ENCODE measurements at places on chromosomes 5 and 9. TPM values are rescaled to one million over a fixed set of nuclear protein-coding genes. Genes with fewer than 3 reads are reported as not detected.
A peak's percentile ranks its signal among the peaks of the same experiment; 100 is the strongest.

DNA sequence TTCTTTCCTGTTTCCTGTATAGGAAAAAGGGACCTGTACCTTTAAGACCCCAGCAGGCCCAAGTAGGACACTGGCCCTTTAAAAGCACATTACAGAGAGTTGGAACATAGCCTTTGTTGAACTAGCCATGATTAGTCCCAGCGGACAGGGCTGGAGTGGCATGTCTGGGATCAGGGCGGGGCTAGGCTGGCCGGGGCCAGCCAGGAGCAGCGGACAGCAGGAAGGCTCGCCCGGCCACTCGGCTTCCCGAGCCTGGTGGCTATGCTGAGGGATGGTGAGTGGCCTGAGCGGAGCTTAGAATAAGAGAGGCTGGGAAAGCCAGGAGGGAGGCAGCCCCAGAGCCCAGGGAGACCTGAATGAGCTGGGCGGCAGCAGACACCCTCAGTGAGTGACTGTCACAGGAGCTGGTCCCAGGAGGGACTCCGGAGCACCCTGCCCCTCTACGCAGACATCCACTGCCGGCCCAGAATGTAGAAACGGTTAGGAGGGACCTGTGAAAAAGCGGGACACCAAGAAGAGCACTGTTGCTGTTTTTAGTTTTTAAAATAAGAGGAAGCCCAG is 92.1 kb downstream of the DAB2IP start:
- DNase-seq: no peak
- no peak overlapping the region for H3K4me3 ChIP-seq
- H3K27ac ChIP-seq: no peak overlapping the region
- H3K27me3 ChIP-seq: no peaks in the 10 kb centered on the region

- H3K27me3 ChIP-seq: no peaks in the 10 kb centered on the region
- H3K36me3 ChIP-seq: no peaks in the 10 kb centered on the region
- H3K4me3 ChIP-seq: no peak overlapping the region
- H3K4me1 ChIP-seq: no peaks in the 10 kb centered on the region
Observed at GRCh38 chr9:76067696-76068095, 177.2 kb downstream of the PCSK5 start.

DNA sequence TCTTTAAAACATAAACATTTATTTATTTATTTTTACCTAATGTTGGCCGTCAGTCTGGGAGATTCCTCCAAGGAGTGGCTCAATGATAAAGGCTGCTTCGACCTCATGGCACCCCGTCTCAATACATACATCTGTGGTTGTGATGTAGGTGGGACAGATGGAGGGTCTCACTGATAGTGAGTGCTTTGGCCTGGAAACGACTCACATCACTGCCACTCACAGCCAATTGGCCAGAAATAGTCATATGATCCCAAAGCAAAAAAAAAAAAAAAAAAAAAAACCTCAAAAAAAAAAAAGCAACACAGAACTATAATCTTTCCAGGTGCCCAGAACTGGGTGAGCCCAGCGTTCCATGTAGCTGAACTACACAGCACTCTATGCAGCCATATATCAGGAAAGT is 125.4 kb downstream of the PSAT1 start:
- H3K27me3 ChIP-seq: no peaks in the 10 kb centered on the region
- no peak for DNase-seq
- no peaks in the 10 kb centered on the region for H3K36me3 ChIP-seq
- H3K4me3 ChIP-seq: no peak overlapping the region
- H3K4me1 ChIP-seq: no peaks in the 10 kb centered on the region

GRCh38 chr5:80230269-80230992 is 25.4 kb downstream of the SERINC5 start:
- H3K4me1 ChIP-seq: peaks cover 12% of the 10 kb centered on the region
- no peak for DNase-seq
- no peak overlapping the region for H3K4me3 ChIP-seq
- no peaks in the 10 kb centered on the region for H3K36me3 ChIP-seq
- peak overlapping the region; percentile 34 for H3K27ac ChIP-seq
- no peaks in the 10 kb centered on the region for H3K27me3 ChIP-seq

DNA sequence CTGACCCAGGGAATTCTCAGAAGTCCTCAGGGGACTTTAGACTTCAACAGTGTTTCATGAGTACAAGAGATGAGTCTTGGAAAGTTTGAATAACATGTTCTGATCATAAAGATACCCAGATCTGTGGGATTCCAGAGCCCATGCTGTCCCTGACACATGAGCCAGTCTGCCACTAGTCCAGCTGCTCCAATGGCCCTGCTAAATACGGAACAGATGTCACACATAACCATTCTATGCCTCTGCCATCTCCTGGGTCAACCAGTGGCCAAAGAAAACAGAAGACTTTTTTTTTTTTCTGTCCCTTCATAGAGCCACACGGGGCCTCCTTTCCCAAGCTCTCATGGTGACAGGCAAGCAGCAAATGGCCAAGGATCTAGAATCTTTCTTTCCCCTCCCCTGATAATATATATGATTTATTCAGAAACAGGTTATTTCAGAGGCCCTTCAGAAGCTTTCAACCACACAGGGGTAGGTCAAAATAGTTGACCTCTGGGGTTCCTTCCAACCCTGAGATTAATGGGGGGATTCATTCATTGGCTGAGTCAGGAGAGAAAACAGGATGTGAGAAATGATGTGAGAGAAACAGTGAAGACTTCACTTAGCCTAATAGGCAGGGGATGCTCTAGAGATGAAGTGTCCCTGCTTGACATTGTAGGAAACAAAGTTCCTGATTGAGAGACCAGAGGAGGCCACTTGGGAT is 367.7 kb downstream of the CDK5RAP2 start:
- H3K36me3 ChIP-seq: no peaks in the 10 kb centered on the region
- H3K4me1 ChIP-seq: no peaks in the 10 kb centered on the region
- H3K27ac ChIP-seq: no peak overlapping the region
- H3K27me3 ChIP-seq: no peaks in the 10 kb centered on the region
- DNase-seq: no peak

DNA sequence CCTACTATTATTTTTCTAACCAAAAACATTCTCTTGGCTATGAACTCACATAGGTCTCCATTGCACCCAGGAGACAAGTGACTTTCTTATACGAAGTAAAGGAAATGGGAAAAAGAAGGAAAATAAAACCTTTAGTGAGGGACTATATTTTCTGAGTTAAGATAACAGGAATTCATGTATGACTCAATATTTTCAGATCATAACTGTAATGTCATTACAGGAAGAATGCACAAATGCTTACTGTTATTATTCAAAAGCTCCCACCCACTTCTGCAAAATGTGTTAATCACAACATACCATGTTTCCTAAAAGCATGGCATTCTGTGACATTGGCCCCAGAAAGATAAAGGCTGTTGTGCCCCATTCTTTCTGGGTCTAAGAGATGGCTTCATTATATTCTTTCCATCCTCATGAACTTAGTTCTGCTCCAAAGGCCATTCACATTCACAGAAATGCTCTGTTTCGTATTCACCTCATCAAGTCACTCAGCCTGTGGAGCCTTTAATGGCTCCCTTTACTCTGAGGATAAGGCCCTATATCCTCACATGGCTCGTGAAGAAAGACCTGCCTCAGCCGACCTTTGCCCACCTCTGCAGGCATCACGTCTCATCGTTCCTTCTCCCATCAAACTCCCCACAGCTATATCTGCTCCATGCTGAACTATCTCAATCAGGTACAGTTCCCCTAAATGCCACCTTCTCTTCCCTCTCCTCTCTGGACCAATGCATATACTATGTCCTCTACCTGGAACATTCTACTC is 77.0 kb downstream of the ABCA1 start:
- H3K27me3 ChIP-seq: no peaks in the 10 kb centered on the region
- no peak for DNase-seq
- H3K4me1 ChIP-seq: no peaks in the 10 kb centered on the region
- H3K27ac ChIP-seq: no peak overlapping the region
- no peak overlapping the region for H3K4me3 ChIP-seq

- DNase-seq: no peak
- H3K27ac ChIP-seq: no peak overlapping the region
- no peaks in the 10 kb centered on the region for H3K27me3 ChIP-seq
- no peaks in the 10 kb centered on the region for H3K4me1 ChIP-seq
Observed at GRCh38 chr5:96410013-96410412, 23.0 kb downstream of the PCSK1 start.

- H3K27me3 ChIP-seq: no peaks in the 10 kb centered on the region
- no peak overlapping the region for H3K27ac ChIP-seq
- DNase-seq: no peak
- no peaks in the 10 kb centered on the region for H3K36me3 ChIP-seq
- H3K4me1 ChIP-seq: no peaks in the 10 kb centered on the region
Observed at GRCh38 chr5:173268750-173269432, 33.9 kb upstream of the NKX2-5 start.

GRCh38 chr5:148135091-148136048 is 33.0 kb upstream of the SPINK14 start:
- H3K4me1 ChIP-seq: no peaks in the 10 kb centered on the region
- H3K4me3 ChIP-seq: no peak overlapping the region
- H3K27ac ChIP-seq: no peak overlapping the region
- DNase-seq: no peak
- no peaks in the 10 kb centered on the region for H3K36me3 ChIP-seq

DNA sequence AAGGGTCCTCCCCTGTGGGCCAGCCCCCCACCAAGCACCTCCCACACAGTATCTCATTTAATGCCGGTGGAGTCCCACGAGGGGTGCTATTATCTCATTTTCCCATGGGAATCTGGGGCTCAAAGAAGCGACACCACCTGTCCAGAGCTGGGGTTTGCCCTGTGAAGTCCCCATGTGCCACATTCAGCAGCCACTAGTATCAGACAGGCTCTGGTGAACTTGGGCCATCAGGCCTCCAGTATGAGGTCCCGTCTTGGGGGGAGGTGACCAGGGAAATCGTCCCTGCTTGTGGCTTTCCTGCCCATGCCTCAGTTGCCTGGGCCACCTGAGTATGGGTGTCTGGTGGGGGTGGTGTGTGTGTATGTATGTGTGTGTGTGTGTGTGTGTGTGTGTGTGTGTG is 222.7 kb downstream of the PBX3 start:
- no peaks in the 10 kb centered on the region for H3K27me3 ChIP-seq
- H3K4me1 ChIP-seq: no peaks in the 10 kb centered on the region
- no peak for DNase-seq
- no peak overlapping the region for H3K27ac ChIP-seq
- H3K4me3 ChIP-seq: no peak overlapping the region

DNA sequence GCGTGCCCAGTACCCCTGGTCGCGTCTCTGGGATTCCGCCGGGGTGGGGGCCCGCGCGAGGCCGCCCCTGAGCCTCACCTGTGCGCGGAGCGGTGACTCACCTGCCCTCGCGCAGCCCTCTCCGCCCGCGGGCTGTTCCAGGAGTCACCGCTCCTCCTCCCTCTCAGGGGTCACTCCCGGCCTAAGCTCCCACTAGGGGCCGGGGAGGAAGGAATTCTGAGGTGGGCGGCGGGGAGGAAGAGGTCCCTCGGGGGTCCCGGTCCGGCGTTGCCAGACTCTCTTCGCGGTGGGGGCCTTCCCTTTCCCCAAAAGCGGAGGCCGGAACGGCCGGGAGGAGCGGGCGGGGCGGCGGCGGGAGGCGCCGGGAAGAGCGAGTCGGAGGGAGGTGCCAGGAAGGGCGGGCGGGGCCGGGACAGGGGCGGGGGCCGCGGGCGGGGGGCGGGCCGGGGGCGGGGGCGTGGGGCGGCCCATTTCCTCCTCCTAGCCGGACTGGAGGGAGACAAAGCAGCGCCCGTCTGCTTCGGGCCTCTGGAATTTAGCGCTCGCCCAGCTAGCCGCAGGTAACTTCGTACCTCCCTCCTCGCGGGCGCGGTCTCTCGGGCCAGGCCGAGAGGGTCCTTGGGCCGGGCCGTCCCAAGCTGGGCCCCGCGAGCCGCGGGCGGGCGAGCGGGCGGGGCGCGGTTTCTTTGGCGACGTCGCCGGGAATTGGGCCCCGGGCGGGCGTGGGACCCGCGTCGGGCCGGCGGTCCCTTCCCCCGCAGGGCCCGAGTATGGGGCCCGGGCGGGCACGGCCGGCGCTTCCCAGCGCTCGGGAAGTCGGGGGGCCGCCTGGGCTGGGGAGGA is at the start of gene CTNNA1:
Gene CTNNA1 (plus strand): TSS at position 475 of the 843 bp plus-strand sequence. CDS start 28,500 bp downstream, outside the sequence.
- H3K36me3 ChIP-seq: no peaks in the 10 kb centered on the region
- H3K4me1 ChIP-seq: peaks cover 6% of the 10 kb centered on the region
- H3K27ac ChIP-seq: no peak within 1 kb of the TSS
- no peaks in the 10 kb centered on the region for H3K27me3 ChIP-seq

DNA sequence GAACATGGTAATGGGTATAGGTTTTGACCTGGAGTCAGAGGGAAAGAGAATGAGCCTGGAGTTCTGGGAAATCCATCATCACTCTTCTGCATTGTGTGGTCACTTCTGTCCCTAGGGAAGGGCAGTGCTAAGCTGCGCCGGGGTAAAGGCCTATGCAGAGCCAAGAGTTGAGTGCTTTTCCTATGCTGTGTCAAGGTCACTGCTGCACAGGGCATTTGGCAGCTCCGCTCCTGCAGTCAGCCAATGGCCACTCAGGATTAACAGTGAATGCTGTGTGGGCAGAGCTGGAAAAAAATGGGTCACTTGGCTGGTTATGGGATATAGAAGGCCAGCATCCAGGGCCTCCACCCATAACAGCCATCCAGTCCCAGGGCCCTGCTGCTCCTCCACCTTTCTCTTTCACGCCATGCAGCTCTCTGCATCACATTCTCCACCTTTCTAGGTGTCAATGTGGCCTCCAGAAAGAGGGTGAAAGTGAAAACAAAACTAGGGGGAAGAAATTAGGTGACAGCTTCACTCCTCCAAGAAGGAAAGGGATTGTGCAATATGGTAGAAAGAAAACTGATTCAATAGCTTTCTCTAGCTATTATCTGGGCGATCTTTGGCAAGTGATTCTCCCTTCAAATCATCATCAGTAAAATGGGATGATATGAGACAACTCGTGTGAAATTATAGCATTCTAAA is 279.3 kb upstream of the ANKRD55 start:
- H3K27me3 ChIP-seq: no peaks in the 10 kb centered on the region
- no peak overlapping the region for H3K27ac ChIP-seq
- peaks cover 4% of the 10 kb centered on the region for H3K4me1 ChIP-seq
- H3K4me3 ChIP-seq: no peak overlapping the region
- no peaks in the 10 kb centered on the region for H3K36me3 ChIP-seq

- DNase-seq: no peak
- peaks cover 7% of the 10 kb centered on the region for H3K4me1 ChIP-seq
- H3K4me3 ChIP-seq: no peak overlapping the region
- H3K27me3 ChIP-seq: no peaks in the 10 kb centered on the region
Observed at GRCh38 chr5:172123269-172123692, 64.7 kb downstream of the STK10 start.

CMYA5 gene
- 0.13 TPM for total RNA-seq

AUH gene
- 30.1 TPM for total RNA-seq

IL3 gene
- not detected for total RNA-seq

SLC6A7 gene
- total RNA-seq: not detected

Measured in naive thymus-derived CD4-positive, alpha-beta T cell (primary cell).